ENCODE measurements at places on chromosomes 12 and 14.

DNA sequence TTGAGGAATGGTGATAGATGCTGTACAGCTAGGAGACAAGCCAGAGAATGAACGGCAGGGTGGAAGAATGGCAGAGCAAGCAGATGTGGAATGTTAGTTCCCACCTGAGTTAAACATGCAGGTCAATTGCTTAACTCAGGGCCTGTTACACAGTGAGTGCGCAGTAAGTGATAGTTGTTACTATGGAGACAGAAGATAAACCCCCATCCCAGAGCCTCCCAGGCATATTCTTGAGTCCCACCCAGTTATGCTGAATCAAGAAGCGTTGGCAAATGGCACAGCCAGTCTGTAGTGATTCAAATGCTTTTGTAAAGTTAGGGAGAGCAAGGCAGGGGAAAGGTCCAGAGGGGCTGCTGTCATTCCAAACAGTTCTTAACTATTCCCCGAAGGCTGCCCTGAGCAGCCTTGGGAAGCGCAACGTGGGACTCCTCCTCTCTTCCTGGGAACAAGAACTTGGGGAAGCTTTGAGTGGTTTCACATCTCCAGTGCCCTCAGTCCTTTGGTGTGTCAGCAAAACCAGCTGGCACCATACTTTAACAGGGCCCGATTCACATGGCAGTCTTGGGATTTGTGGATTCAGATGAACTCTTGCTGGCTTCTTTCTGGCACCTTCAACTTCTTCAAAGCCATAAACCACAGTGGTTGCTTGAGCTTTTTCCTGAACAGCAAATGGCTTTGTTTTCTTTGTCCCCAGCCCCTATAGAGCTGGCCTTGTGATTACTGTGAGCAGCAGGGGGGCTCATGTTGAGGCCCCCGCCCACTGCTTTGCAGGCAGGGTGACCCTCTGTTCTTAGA, 66.4 kb downstream of the PPM1A start:
- no peak for DNase-seq

DNA sequence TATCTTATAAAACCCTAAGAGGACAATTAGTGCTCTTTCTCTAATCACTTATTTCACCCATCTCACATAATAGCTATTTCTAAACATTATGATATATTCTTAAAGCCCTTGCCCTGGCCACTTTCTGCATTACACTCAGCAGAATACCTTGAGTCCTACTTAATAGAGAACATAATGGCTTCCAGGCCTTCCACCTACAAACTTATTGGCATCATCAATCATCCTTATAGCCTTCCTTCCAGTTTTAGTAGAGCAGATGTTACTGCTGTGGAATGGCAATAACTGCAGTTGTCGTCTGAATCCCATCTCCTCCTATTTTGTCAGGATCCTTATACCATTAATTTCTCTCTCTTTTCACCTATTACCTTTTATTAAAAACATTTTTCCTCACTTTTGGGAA, 1127.4 kb downstream of the LRFN5 start:
- no peak for DNase-seq

DNA sequence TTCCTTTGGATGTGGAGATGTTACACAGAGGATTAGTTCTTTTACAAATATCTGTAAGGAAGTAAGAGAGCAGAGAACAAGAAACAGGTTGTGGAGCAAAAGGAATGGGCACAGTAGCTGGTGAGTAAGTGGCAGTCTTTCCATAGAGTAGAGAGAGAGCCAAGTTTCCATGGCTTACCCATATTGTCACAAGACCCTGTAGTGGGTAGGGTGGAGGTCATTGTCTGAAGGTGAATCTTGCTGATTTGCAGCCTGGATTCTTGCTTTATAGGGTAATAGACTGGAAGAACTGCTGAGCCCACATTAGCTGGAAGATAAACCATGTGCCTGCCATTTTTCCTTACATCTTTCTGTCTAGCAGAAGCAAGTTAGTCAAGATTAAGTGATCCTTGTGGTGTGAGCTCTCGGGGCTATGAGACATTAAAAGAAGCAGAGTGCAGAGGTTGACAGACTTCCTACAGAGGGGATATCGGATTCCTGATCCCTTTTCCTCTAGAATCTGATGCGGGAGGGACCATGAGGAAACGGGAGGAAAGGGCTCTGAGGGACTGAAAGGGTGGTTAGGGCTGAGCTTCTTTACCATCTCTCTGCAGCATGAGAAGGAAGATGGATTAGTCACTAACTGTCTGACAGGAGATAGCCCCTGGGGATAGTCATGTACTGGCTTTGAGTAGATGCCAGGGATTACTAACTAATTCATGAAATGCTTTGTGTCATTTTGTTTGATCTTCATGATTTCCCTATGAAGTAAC, 44.0 kb upstream of the LRTM2 start:
- DNase-seq, result no peak

DNA sequence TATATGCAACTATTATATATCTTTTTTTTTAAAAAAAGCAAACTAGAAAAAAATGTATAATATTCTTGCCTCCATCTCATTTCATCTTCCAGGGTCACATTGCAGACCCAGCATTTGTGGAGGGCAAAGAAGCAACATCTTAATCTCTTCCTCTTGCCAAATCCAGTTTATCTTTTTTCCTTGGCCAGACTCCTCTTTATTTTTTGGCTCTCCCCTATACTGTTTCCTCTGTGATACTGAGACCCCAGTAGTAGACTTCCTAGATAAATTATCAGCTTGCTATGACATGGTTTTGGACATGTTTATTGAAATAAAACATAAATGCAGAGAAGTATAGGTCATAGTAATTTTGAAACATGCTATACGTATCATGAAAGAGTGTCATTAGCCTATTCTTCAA, 303.8 kb upstream of the DDHD1 start:
- no peak for DNase-seq

DNA sequence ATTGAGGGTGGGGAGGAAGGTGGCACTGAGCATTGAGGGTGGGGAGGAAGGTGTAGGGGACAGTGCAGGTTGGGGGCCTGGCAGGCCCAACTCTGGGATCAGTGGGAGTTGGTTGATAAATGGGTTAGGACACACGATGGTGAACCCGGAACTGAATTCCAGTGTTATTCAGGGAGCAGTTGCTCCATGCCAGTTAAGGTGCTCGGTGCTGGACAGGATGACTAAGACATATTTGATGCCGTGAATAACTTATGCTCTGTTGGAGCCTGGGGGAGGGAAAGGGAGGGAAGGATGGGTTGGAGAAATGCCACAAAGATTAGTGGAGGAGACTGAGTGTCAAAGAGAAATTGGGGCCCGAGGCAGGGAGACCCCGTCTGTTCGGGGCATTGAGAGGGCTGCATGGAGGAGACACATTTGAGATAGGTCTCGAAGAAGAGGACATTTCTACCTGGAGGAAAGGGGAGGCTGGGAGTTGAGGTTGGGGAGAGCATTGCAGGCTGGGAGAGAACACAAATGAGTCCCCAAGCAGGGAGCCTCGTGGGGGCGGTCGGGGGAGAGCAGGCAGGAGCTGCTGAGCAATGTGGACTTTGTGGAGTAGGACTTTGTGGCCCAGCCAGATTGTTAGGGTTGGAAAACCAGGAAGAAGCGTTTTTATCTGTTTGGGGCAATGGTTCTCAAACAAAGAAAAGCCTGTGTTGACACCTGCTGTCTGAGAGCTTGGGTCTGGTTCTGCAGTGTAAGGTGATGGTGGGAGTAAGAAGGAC, 65.3 kb downstream of the IQSEC3 start:
- no peak for DNase-seq

GRCh38 chr12:76790564-76791552, 26.9 kb downstream of the ZDHHC17 start:
- DNase-seq, result no peak

DNA sequence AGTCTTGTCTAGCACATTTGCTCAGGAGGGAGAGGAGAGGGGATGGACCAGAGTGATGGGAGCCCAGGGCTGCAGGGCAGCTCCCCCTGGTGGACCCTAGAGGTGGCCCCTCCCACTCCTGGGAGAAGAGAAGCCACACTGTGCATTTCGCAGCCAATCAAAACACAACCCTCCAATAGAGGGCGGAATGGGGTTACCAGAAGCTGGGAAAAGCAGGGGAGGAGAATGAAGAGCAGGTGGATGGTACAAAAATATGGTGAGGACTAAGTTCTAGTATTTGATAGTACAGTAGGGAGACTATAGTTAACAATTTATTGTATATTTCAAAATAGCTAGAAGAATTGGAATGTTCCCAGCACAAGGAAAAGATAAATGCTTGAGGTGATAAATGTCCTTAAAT, 23.6 kb downstream of the VASH1 start:
- no peak for DNase-seq

- peak; percentile 37 for DNase-seq
Observed at GRCh38 chr12:12010277-12011039, 60.3 kb upstream of the BCL2L14 start.

DNA sequence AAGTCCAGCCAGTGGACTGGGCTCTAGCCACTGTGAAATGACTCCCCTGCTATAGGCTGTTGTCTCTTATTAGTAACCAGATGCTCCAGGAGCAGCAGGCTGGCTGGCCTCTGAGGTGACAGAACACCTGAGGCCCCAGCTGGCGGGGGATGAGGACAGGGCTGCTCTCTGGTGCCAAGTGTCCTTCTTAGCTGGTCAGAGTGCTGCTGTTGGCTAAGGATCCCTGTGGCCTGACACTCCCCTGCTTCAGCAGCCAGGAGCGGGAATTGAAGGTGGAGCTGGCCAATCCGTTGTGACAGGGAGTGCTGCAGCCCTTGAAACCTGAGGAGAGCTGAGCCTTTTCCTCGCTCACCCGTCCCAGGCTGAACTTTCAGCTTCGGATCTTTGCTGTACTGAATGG, 30.7 kb downstream of the TMEM229B start:
- no peak for DNase-seq

DNA sequence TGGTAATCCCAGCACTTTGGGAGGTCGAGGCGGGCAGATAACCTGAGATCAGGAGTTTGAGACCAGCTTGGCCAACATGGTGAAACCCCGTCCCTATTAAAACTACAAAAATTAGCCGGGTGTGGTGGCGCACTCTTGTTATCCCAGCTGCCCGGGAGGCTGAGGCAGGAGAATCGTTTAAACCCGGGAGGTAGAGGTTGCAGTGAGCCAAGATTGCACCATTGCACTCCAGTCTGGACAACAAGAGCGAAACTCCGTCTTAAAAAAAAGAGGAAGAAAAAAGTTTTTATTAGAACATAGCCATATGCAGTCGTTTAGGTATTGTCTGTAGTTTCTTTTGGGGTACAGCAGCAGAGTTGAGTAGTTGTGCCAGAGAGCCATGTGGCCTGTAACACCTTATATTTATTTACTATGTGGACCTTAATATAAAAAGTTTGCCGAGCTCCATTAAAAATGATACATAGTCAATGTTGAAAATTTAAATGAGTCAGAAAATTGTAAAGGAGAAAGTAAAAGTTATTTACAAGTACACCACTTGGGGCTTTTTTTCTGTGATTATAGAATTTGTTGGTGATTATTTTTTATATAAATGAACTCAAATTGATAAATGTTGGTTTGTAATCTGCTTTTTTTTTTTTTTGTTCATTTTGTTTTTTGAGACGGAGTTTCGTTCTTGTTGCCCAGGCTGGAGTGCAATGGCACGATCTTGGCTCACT, 2.2 kb downstream of the ADIPOR2 start:
- no peak for DNase-seq

DNA sequence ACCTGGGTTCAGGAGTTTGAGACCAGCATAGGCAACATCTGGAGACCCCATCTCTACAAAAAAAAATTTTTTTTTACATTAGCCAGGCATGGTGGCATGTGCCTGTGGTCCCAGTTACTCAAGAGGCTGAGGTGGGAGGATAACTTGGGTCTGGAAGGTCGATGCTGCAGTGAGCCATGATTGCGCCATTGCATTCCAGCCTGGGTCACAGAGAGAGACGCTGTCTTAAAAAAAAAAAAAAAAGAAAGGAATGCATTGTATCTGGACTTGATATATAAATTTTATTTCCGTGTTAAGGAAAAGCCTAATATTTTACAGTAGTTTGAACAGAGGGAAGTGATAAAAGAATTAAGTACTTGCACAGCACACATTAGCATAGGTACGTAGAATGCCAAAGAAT, 97.2 kb downstream of the ZC3H14 start:
- DNase-seq, result no peak

GRCh38 chr12:71142016-71142415, 15.8 kb downstream of the TSPAN8 start:
- DNase-seq, result no peak

DNA sequence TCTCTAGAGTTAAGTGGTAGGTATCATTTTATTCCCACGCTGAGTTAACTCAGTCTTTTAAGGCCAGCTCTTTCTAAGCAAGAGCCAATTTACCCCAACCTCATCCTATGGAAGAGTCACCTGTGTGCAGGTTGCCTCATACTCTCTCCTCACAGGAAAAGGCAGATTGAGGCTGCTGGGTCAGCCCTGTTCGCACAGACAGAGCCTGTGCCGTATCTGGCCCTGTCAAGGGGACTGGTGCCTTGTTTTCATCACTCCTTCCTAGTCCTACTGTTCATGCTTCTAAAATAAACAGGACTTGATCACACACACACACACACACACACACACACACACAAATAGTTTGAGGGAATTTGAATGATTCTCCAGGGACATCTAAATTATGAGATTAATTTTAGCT, 285.0 kb downstream of the SLC6A15 start:
- DNase-seq, result no peak

- no peak for DNase-seq
Observed at GRCh38 chr12:4308334-4308950, 12.6 kb upstream of the TIGAR start.

- no peak for DNase-seq
Observed at GRCh38 chr14:21768116-21768874, 94.7 kb upstream of the OR4E1 start.

DNA sequence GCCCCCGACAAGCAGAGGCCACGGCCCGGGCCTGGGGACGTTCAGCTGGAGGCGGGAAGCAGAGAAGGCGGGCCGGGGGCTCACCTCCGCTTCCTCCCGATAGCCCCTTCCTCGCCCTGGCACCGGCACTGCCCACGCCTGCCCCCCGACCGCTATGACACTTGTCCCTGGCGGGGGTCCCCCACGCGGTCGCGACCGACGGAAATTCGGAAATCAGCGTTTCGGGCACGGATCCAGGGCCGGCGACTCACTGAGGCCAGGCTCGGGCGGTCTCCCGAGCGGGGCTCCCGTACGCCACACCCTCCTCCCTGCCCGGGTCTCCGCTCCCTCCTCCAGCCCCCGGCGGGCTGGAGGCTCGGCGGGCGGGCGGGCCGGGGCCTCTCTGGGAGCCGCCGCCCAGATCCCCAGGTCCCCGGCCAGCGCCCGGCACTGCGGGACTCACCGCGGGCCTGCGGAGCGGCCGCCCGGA, 581 bp downstream of the PITPNM2 start:
- no peak for DNase-seq

- no peak for DNase-seq
Observed at GRCh38 chr12:115944837-115945490, 332.5 kb downstream of the MED13L start.

DNA sequence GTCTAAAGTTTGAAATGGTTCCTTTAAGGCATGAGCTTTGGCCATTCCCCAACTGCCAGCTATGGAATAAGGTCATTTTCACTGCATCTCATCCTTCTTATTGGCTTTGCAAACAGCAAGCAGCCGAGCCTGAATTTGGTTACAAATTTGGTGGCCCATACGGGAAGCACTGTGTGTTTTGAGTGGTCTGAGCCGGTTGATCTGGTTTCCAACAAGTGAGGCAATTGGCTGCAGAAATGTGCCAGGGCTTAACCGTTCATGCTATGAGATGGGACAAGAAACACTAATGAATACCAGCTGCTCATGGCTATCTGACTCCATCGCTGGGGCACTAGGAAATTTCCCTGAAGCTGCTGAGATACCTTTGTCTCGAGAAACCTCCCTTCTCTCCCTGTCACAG, 9.3 kb downstream of the EDDM3A start:
- no peak for DNase-seq

All from stimulated activated CD8-positive, alpha-beta memory T cell treated with anti-CD3 and anti-CD28 coated beads, Interleukin-15, amount 100 ng/mL, for 4 hours (primary cell).